ENCODE measurements at places on chromosomes 4 and X. TPM values are rescaled to one million over a fixed set of nuclear protein-coding genes. Genes with fewer than 3 reads are reported as not detected.

GRCh38 chr4:25872851-25873631 is 10.3 kb upstream of the SEL1L3 start:
- no peak overlapping the region for H3K27ac ChIP-seq
- no peaks in the 10 kb centered on the region for H3K27me3 ChIP-seq
- H3K4me1 ChIP-seq, result no peaks in the 10 kb centered on the region
- no peaks in the 10 kb centered on the region for H3K36me3 ChIP-seq

DNA sequence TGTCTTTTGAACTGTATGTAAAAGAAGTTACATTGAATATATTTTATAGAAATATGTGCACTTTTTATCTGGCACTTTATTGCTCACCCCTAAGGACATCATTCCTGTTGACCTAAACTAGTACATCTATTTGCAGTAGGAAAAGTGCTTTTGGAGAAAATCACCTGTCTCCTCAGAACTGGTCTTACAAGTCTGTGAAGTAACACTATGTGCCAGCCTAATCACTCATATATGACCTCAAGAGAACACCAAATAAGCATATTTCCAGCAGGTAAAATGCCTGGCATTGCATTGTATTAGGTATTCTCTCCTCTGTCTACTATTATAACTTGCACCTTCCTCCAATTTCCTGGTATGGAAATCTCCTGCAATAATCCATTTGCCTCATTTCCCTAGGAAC is 4.0 kb upstream of the GASK1B start:
- H3K36me3 ChIP-seq, result no peaks in the 10 kb centered on the region
- no peak overlapping the region for H3K27ac ChIP-seq
- DNase-seq, result no peak
- no peaks in the 10 kb centered on the region for H3K27me3 ChIP-seq
- H3K4me3 ChIP-seq, result no peak overlapping the region
- H3K4me1 ChIP-seq, result peaks cover 21% of the 10 kb centered on the region

GRCh38 chrX:105882581-105883275 is 60.4 kb downstream of the NRK start:
- no peak overlapping the region for H3K27ac ChIP-seq
- DNase-seq, result no peak
- H3K4me3 ChIP-seq, result no peak overlapping the region

GRCh38 chr4:6555519-6555918 is 19.5 kb upstream of the MAN2B2 start:
- no peaks in the 10 kb centered on the region for H3K36me3 ChIP-seq
- peaks cover 80% of the 10 kb centered on the region for H3K27me3 ChIP-seq
- DNase-seq, result no peak
- no peak overlapping the region for H3K4me3 ChIP-seq
- H3K4me1 ChIP-seq, result no peaks in the 10 kb centered on the region
- no peak overlapping the region for H3K27ac ChIP-seq

DNA sequence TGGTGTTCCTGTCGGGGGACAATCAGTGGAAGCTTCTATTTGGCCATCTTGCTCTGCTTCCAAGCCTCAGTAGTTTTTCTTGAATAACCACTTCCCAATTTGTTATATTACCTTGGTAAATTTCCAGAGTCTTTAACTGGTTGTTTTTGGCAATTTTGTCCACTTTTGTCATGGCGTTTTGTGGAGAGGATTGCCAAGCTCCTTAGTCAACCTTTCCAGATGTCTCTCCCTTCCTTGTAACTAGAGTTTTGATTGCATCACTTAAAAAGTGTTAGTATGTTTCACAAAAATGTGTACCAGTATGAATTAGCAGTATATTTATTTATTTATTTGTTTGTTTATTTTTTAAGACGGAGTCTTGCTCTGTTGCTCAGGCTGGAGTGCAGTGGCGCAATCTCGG is 15.8 kb upstream of the UXT start:
- no peaks in the 10 kb centered on the region for H3K36me3 ChIP-seq
- H3K27me3 ChIP-seq, result no peaks in the 10 kb centered on the region
- H3K4me1 ChIP-seq, result no peaks in the 10 kb centered on the region
- DNase-seq, result no peak
- no peak overlapping the region for H3K4me3 ChIP-seq

DNA sequence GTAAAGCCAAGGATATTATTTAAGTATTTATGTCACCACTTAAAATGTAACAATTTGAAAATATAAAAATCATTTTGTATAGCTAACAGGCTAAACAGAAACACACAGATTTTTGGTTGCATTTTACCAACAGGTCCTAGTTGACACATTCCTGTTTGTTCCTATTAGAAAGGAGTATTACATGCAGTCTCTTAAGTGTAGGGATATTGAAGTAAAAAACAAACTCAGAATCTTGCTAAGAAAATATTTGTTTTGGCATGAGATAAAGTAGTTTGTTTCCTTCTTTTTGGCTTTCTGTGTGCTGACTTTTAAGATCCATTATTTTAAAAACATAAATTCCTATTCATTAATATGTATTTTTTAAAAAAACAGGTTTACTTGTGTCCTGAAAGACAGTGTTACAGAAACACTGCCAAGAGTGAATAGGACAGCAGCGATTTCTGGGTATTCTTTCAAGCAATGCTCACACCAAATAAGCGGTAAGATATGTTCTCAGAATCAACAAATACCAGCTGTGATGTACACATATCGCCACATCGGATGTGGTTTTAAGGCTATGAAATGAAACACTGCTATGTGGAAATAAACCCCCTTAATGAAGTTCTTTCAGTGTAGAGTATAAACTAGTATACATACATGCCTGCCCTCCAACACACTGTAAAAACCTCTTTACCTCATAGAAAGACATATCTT is 6.9 kb downstream of the F11 start:
- no peaks in the 10 kb centered on the region for H3K4me1 ChIP-seq
- no peak overlapping the region for H3K27ac ChIP-seq
- H3K36me3 ChIP-seq, result no peaks in the 10 kb centered on the region
- no peaks in the 10 kb centered on the region for H3K27me3 ChIP-seq
- no peak for DNase-seq

DNA sequence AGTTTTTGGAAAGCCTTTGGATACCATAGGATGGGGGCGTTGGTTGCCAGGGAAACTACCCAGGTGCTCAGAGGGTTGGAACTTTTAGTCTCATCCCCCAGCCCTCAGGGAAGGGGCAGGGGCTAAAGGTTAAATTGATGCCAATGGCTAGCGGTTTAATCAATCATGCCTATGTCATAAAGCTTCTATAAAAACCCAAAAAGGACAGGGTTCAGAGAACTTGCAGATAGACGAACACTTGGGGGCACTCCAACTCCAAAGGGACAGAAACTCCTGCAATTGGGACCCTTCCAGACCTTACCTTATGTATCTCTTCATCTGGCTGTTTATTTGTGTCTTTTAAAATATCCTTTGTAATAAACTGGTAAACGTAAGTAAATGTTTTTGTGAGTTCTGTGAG is 30.0 kb upstream of the GPR173 start:
- H3K4me3 ChIP-seq, result no peak overlapping the region
- DNase-seq, result no peak
- no peaks in the 10 kb centered on the region for H3K27me3 ChIP-seq
- no peaks in the 10 kb centered on the region for H3K4me1 ChIP-seq
- H3K27ac ChIP-seq, result no peak overlapping the region
- no peaks in the 10 kb centered on the region for H3K36me3 ChIP-seq

- H3K27ac ChIP-seq, result no peak overlapping the region
- H3K4me3 ChIP-seq, result no peak overlapping the region
- H3K36me3 ChIP-seq, result no peaks in the 10 kb centered on the region
- no peaks in the 10 kb centered on the region for H3K4me1 ChIP-seq
- no peak for DNase-seq
Observed at GRCh38 chr4:137032222-137032621, 500.1 kb downstream of the PCDH18 start.

GRCh38 chr4:70994069-70994366 is 569 bp downstream of the DCK start:
- H3K27ac ChIP-seq, result peak overlapping the region; percentile 84
- DNase-seq, result no peak
- H3K4me3 ChIP-seq, result peak overlapping the region; percentile 66
- no peaks in the 10 kb centered on the region for H3K36me3 ChIP-seq
- H3K4me1 ChIP-seq, result peaks cover 21% of the 10 kb centered on the region
- H3K27me3 ChIP-seq, result no peaks in the 10 kb centered on the region

FSTL5 gene
- 1.8 TPM for total RNA-seq

ASB11 gene
- not detected for total RNA-seq

MAP9 gene
- total RNA-seq, result 17.1 TPM

EXOSC9 gene
- 16.2 TPM for total RNA-seq

Measured in sigmoid colon (tissue), 7 donors.